ENCODE measurements at places on chromosomes 13 and 19.

DNA sequence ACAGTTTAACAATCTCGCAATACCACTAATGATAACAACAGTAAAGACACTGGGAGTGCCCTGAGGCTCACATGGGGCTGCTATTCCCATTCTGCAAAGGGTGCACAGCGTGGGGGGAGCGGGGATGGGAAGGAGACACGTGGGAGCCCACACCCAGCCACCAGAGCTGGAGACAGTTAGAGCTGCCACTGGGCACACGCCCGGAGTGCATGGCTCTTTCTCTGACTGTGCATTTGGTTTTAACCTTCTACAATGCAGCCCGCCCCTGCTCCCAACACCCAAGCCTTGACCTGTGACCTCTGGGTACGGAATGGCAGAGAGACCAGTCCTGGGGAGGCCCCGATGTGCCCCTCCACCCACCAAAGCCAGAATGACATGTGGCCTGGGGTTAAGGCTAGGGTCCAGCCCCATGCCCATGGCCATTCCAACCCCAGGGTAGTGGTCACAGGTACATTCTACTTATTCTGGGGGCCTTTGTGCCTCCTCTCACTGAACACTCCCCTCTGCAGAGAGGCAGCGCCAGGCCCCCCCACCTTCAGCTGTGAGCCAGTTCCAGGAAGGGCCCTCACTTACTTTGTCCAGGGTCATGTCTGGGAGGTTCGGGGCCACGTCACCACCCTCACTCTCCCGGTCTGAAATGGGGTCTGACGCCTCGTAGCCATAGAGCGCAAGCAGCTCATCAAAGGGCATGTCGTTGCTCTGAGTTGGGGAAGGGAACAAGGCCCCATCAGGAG lies 17.1 kb downstream of the MIER2 start:
- no peak for DNase-seq

- DNase-seq: no peak
These were observed 45.8 kb downstream of the GAS6 start for GRCh38 chr13:113817860-113818691.

GRCh38 chr19:5372572-5373200 lies 32.1 kb upstream of the PTPRS start:
- no peak for DNase-seq

- no peak for DNase-seq
These were observed 6.0 kb upstream of the CCNP start for GRCh38 chr19:40232479-40232878.

- DNase-seq: no peak
These were observed 1196.2 kb downstream of the PCDH9 start for GRCh38 chr13:66033924-66034323.

DNA sequence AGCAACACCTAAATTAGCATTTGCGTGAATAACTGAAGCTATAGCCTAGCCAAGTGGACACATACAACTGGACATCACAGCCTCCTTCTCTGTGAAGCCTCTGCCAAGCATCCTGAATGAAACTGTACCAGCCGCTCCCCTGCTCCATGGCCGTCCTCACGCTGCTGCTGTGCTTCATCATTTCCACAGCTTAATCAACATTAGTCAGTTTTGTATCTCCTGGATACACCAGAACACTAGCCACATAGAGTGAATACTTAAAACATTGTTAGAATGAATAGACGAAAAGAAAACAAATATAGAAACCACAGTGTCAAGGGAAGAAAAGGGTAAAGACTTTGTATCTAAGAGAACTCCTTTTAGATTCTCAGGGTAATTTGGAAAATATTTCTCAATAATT lies 1526.9 kb downstream of the EFNB2 start:
- no peak for DNase-seq

DNA sequence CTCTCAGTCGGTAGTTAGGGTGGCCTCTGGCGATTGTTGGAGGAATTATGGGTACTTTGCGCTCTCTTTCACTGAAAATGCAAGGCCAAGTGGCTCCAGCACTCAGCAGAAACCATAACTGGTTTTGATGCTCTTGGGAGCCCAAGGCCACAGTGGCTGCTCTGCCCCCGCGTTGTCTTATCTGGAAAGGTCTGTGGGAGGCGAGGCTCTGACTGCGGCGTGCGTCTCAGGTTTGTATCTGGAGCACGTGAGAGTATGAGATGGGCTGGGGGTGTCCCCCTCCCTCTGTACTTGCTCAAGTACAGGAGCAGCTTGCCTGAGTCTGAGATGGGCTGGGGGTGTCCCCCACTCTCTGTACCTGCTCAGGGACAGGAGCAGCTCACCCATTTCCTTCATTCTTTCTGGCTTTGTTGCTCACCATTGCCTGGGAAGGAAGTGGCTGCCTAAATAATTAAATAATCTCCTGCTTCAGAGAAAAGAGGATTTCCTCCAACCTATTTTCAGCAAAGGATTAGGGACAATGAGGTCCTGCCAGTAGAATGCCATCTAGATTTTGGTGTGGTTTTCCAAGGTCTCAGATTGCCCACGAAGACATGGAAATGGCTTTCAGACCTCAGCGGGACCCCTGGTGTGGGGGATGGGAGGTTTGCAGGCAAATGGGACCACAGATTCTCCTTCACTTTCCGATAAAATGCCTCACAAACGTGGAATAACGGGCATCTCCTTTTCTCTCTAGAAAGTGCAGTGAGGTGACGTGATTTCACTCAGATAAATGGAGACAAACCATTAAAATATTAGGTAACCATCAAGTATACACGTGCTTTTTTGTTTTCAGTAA lies 14.7 kb downstream of the ATP11A start:
- DNase-seq: no peak

DNA sequence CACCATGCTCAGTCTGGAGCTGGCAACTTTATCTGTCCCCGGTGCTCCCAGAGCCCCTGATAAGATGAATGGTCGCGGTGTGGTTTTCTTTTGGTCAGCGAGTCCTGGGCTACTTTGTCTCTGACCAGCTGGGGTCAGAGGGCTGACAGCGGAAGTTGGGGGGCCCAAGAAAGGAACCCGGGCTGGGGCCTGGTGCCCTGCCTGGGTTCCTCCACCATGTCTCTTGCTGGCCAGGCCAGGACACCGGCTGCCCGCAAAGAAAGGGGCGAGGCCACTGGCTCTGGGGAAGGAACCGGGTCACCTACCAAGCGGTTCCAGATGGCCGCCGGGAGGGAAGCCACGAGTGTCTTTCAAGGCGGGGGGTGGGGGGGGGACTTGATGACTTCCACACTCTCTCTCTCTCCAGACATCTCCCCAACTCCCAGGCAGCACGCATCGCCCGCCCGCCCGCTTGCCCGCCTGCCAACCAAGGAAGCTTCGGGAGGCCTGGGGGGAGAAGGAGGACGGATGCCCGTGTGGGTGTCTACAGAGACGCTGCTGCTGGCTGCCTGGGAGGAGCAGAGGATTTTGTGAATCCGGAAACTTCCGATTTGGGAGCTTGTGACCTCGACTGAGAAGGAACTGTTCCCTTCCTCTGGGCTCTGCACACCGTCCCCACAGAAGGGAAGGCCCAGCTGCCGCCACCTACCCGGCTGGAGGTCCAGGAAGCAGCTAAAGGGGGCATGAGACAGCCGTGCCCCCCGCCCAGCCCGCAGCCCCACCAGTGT lies 1.1 kb downstream of the PIP5K1C start:
- peak; percentile 46 for DNase-seq

- no peak for DNase-seq
These were observed 47.2 kb upstream of the EPHX3 start for GRCh38 chr19:15279326-15279904.

DNA sequence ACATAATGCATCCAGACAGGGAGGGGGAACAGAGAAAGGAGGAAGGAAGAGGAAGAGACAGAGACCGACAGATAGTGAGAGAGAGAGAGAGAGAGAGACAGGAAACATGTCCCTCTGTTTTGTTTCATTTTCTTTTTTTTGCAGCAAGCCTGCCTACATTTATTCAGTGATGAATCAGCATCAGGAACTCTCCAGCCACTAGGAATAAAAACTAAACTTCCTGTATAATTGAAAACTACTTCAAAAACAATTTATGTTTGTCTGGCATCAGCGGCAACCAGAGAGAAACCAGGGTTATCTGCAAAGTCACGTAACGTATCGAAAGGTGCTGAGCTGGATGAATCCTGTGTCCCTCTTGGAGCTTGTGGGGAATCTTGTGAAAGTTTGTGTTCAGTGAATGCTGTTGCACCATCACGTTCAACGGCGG lies 148.6 kb upstream of the SOX21 start:
- DNase-seq: no peak

- no peak for DNase-seq
These were observed 68.2 kb downstream of the ZNF100 start for GRCh38 chr19:21699197-21699596.

GRCh38 chr13:20566468-20566897 lies 474 bp upstream of the IFT88 start:
- DNase-seq: no peak

DNA sequence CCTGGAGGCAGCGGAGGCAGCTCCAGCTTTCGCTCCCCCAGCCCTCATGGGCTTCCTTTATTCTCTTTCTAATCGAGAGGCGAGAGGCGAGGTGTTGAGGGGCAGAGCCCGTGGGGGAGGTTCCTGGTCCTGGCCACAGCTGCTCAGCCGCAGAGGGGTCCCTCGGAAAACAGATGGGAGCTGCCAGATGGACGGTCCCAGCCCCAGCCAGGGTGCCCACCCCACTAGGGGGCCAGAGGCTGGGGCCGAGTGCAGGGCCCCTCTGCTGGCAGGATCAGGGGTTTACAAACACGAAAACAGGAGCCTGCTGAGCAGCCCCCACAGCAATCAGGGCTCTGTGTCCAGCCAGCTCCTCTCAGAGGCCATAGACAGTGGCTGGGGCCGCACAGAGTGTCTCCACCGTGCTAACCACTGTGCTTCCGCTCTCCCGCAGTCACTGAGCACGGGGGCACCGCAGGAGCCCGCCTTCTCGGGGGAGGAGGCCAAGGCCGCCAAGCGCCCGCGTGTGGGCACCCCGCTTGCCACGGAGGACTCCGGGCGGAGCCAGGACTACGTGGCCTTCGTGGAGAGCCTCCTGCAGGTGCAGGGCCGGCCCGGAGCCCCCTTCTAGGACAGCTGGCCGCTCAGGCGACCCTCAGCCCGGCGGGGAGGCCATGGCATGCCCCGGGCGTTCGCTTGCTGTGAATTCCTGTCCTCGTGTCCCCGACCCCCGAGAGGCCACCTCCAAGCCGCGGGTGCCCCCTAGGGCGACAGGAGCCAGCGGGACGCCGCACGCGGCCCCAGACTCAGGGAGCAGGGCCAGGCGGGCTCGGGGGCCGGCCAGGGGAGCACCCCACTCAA lies 182.2 kb downstream of the KDM4B start:
- no peak for DNase-seq

DNA sequence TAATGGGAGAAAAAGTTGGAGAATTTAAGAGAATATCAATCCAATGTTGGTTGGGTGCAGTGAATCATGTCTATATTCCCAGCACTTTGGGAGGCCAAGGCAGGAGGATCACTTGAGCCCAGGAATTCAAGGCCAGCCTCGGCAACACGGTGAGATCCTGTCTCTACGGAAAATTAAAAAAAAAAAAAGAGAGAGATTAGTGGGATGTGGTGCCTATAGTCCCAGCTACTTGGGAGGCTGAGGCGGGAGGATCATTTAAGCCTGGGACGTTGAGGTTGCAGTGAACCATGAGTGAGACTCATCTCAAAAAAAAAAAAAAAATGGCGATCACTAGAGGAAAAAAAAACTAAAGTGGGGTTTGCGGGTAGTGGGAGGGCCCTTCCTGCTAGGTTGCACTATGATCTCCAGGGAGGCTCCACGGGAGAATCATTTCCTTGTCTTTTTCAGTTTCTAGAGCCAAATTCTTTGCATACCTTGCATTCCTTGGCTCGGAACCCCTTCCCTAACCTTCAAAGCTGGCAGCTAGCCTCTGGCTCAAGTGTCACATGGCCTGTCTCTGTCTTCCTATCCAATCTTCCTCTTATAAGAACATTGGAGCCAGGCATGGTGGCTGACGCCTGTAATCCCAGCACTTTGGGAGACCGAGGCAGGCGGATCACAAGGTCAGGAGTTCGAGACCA lies 5.8 kb upstream of the ERCC2 start:
- no peak for DNase-seq

DNA sequence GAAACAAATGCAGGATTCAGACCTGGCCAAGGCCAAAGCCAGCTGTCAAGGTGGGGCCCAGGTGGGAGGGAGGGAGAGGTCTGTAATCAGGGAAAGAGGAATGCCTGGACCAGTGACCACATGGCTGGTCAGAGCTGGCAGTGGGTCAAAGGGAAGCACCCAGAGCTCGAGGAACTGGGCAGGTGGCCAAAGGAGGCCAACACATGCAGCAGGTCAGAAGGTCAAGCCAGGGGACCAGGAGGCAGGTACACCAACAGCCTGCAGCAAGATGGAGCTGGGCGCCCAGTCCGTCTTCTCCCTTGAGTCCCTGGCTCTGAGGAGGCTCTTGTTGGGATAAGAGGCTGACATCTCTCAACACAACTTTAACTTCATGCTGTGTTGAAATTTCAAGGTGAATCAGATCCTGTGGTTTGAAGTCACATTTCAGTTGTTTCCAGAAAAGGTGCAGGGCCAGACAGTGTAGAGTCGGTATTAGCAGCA lies 17.1 kb downstream of the GPATCH1 start:
- DNase-seq: no peak

- no peak for DNase-seq
These were observed 67.4 kb upstream of the FRY start for GRCh38 chr13:31964168-31964567.

DNA sequence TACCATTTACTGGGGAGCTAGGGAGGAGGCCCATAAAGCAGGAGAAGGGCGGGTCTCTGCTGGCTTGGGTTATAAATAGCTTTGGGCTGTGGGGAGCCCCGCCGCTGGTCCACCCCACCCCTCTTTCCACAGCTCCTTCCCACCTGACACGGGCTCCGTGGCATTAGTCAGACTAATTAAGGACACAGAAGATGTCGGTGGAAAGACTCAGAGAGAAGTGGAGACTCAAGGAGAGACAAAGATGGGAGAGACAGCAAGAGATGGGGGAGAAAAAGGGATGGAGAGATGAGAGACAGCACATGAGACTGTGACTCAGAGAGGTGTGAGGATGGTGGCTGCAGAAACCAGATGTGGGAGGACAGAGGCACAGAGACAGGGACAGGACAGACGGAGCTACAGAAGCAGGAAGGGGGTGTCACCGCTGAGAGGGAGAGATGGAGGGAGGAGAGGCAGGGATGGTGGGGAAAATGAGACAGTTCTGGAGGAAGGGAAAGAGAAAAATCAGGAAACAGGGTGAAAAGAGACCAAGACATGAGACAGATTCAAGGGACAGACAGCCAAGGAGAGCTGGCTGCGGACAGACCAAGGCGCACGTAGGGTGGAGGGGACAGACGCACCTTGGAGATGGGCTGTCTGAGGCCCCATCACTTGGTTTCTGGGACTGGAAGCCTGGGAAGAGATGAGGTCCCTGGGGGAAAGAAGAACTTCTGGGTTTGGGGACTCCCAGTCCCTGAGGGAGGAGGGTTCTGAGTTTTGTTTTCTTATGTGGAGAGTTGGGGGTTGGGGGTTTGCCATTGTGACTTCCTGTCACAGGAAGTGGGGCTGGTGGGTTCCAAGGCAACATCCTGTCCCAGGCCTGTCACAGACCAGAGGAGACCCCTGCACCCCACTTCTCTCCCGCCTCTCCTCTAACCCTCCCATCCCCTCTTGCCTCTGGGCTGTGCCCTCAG lies 4.1 kb downstream of the ARHGEF1 start:
- DNase-seq: peak; percentile 67

- no peak for DNase-seq
These were observed 37.8 kb downstream of the KLF5 start for GRCh38 chr13:73096638-73097037.

GRCh38 chr13:47281991-47282390 lies 385.1 kb upstream of the HTR2A start:
- DNase-seq: no peak
